Activated T-cell treated with anti-CD3 and anti-CD28 coated beads, Interleukin-2, amount 50 U/mL, for 1 hour (primary cell): ENCODE measurements at places on chromosomes 3 and 15.

DNA sequence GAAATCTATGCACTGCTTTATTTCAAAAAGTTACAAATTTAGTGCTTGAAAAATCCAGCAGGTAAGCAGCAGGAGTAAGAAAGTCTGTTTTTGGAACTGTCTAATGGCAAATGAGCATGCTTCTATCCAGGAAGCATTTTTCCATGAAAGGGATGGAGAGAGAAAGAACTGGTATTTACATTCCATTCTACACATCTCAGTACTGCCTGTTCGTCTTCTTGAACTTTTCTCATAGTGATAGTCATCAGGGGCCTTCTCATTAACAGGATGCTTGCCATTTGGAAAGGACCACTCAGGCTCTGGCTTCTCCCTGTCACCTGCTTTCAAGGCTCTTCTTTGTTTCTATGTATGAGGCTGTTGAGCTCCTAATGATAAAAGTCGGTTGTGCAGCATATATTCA lies 267.3 kb upstream of the IL12A start:
- no peak for DNase-seq

DNA sequence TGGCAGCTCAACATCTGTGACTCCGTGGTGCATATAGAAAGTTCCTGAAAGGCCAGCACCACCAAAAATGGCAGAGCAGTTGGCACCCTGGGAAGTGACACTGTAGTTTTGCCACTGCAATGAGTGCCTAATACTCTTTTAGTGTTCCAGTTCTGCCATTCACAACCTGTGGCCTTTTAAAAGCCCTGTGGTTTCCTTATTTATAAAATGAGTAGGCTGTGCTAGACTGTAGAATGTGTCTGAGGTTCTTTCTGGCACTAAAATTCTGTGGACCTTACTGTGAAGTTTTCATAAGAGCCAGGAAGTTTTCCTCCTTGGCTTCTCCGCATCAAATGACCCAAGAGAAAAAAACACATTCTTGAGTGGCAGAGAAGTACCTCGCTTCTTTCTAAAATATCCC lies 74.1 kb downstream of the MME start:
- no peak for DNase-seq

- DNase-seq, result peak; percentile 21
Observed at GRCh38 chr15:88647351-88648105, 8.7 kb downstream of the ISG20 start.

DNA sequence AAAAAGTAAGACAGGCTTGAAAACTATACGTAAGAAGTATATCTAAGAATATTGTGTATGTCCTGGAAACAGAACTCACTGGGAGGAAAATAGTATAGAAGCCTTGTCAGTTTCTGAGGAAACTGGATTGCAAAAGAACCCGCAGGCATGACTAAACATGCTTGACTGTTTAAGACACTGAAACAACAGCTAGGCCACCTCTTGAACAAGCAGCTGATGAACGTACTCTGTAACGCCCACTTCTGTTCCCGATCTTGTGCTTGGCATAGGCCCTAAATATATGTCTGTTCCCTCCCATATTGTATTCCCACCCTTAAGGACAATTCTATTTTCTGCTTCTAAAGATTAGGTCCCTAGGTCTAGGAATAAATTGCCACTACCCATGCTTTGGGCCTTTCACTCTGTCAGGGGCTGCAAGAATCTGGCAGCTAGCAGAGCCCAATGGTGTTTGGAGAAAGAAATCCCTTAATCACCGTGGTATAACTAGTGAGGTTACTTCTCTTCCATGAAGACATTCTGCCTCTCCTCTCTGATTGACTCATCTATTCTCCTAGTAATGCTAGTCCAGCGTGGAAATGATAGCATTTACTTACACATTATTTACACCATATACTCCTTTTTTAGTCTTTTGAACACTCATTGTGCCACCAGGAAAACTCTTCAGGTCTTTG lies 46.2 kb downstream of the CD200 start:
- no peak for DNase-seq

DNA sequence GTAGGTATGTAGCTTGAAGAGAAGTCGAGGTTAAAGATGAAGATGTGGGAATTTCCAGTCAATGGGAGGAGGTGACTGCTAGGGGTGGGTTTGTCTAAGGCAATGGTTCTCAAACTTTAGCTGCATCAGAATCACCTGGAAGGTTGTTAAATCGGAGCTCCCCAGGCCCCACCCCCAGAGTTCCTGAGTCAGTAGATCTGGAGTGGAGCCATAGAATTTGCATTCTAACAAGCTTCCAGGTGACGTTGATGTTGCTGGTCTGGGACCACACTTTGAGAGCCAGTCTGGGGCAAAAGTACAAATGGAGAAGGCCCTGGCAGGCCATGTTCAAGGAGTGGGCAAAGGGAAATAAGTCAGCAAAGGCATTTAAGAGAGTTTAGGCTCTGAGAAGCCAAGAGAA lies 69.1 kb downstream of the CMTM8 start:
- DNase-seq, result no peak

- DNase-seq, result no peak
Observed at GRCh38 chr3:21734746-21735145, 16.3 kb downstream of the ZNF385D start.
